ENCODE measurements at places on chromosomes 6 and 20.

DNA sequence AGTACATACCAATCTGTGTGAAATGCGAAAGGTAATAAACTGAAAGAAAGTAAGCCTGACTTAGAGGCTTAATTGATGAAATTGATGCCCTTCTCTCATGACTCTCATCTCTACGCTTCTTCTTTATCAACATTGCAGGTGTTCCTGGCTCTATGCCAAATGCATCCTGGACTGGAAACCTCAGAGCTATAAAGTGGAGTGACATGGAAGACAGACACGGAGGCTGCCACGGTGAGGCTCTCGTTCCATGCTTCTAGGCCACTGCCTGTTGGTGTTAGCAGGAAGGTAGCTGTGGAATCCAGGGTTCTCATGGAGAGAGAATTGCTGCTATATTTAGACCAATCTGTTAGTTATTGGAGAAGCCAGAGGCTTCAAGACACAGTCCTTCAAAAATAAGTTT lies 73.2 kb downstream of the C6orf52 start:
- DNase-seq: no peak

GRCh38 chr6:124901084-124901483 lies 61.2 kb upstream of the RNF217 start:
- DNase-seq: no peak

- no peak for DNase-seq
These were observed 7.5 kb downstream of the APMAP start for GRCh38 chr20:24984961-24985640.

GRCh38 chr6:36506611-36507010 lies 40.7 kb downstream of the STK38 start:
- no peak for DNase-seq

DNA sequence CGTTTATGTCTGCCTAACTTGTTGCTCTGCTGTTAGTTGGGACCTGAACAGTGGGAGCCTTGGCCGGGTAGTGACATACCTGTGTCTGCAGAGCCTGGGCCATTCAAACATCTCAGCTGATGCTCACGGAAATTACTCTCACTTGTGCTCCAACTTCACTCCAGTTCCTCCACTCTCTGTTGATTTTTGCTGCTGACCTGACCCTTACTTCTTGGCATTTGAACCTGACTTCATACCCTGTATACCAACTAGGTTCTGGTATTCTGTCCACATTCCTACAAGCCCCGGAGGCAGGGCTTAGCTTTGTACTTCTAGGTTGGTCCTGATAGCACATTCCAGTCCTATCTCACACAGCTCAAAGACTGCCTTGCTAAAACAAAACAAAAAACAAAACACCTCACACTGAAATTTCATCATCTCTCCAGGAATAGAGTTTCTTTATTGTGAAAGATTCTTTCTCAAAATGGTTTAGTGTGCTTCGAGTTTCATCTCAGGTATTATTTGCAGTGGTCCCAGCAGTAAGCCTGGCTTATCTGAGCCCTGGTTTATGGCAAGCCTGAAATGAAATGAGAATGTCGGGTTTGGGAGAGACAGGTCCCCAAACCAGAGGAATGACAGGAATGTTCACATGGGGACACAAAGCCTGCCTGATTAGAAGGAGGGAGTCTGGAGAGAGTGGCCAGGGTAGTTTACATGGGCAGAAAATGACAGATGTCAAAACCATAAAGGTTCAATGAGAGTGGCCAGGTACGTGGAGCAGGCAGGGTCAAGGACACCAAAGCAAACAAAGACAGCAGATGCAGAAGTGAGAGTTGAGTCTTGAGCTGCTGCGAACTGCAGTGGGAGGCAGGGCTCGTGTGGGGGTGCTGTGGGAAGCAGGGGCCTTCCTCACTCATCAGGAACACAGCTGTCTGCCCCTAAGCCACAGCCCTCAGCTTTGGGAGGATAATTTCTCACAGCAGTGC lies 174.2 kb upstream of the HDAC2 start:
- DNase-seq: no peak

GRCh38 chr6:106097411-106098231 lies 11.5 kb downstream of the PRDM1 start:
- no peak for DNase-seq

DNA sequence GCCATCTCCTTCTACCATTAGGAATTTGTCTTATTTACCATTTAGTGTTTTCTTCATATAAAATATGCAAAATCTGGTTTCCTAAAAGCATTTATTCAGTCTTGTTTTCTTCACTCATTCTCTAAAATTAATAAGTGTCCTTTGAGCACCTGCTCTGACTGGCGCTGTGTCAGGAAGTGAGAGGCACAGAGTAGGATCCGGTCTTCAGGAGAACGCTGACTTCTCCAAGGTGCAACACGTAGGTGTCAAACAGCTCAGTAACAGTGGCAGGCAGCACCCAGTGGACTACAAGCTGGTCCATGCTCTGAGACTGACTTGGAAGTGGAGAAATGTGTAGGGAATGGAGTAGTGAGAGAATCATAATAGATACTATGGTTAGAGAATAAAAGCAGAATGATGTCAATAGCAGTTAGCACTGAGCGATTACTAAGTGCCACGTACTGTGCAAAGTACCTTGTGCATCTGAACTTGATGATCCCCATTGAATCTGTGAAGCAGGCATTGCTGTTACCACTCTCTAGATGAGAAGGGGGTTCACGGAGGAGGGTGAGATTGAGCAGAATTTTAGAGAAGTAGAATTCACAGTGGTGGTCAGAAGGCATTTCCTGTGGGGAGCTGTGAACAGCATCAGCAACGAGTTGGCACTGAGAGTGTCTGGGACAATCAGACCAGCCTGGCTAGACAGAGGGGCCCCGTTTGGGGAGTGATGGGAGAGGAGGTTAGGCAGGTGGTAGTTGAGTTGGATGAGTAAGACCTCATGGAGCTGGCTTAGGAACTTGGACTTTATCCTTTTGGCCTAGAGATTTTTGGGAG lies 569.8 kb downstream of the QKI start:
- no peak for DNase-seq

GRCh38 chr6:36039112-36039511 lies 11.5 kb downstream of the MAPK14 start:
- DNase-seq: no peak

DNA sequence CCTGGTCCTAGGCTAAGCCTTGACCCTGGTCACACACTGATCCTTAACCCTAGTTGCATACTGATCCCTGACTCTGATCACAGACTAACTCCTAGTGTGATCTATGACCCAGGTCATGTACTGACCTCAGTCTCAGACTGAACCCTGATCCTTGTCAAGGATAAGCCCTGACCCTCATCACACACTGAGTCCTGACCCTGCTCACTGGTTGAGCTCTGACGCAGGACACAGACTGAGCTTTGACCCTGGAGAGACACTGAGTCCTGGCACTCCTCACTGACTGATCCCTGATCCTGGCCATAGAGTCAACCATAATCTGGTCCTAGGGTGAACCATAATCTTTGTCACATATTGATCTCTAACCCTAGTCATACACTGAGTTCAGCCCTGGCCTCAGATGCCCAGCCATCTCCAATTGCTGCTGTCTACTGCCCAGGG lies 37.9 kb downstream of the KCNB1 start:
- DNase-seq: no peak

GRCh38 chr6:135995545-135995898 lies 144.0 kb downstream of the PDE7B start:
- DNase-seq: no peak

GRCh38 chr6:137798261-137798660 lies 68.8 kb upstream of the TNFAIP3 start:
- no peak for DNase-seq

DNA sequence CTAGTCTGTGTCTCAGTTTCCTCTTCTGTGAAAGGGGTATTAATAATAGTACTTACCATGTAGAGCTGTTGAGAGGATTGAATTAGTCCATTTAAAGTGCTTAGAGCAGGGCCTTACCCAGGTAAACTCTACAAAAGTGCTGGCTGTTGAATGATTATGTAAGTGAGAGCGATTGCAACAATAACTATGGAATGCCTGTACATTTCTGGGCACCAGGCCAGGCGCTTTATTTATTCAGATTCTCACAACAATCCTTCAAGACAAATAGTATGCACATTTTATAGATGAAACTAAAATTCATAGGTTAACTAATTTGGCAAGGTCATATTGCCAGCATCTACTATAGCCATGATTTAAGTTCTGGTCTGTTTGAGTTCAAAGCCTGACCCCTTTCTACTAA lies 78.3 kb upstream of the MMS22L start:
- DNase-seq: no peak

- DNase-seq: no peak
These were observed 613.9 kb upstream of the ARID1B start for GRCh38 chr6:156163311-156163710.

GRCh38 chr6:118768904-118769325 lies 117.5 kb upstream of the CEP85L start:
- DNase-seq: no peak

- DNase-seq: no peak
These were observed 263.5 kb downstream of the TMEM242 start for GRCh38 chr6:157059781-157060180.

GRCh38 chr6:45699663-45700062 lies 316.0 kb downstream of the CLIC5 start:
- DNase-seq: no peak

DNA sequence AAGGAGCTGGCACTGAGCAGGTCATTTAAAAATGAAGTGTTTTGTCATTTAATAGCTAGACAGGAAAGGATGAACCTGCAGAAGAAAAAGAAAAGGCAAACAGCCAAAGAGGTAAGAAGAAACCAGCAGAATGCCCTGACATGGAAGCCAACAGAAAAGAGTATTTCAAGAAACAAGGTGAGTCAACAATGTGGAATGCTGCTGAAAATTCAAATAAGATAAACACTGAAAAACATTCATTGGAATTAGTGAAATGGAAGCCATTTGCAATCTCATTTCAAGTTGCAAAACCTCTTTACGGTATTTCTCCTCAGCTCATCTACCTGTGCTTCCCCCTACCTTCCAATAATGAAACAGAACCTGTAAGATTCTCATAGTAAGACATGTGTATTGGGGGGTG lies 59.6 kb downstream of the RWDD2A start:
- DNase-seq: no peak

DNA sequence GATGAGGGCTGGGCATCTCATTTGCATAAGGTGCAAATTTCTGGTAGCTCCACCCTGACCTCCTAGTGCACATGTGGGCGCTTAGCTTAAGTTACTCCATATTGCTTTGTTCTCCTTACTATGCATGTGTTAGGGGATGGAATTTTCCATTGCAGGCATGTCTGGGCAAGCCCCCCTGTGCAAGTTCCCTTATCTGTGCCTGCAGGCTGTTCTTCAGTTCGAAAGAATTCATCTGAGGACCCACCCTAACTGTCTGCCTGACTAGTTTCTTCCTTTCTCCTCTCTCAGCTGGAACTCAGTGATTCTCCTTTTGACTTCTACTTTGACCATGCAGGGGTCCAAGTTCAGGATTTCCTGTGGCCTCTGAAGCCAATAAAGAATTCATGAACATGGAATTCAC lies 30.2 kb downstream of the CCDC170 start:
- no peak for DNase-seq

DNA sequence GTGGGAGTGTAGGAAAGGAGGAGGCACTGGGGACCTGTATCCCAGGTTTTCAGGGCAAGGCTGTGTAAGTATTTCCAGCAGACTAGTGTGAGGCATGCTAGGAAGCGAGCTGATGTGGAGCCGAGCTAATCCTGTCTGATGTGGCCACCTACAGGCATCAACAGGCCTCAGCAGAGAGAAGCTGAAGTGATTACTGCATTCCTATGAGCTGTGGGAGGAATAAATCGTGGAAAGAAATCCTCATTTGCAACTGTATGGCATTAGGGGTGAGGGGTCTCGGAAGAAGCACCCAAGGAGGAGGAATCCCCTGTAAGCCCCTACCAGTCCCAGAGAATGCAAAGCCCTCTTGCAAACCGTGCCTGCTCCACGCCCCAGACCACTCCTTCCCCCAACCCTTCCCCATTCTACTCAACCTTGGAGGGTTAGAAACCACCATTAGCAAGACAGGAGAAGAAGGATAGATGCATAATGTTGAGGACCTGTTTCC lies 41.6 kb downstream of the C6orf15 start:
- DNase-seq: no peak

GRCh38 chr6:48917233-48917632 lies 545.8 kb downstream of the MMUT start:
- no peak for DNase-seq

DNA sequence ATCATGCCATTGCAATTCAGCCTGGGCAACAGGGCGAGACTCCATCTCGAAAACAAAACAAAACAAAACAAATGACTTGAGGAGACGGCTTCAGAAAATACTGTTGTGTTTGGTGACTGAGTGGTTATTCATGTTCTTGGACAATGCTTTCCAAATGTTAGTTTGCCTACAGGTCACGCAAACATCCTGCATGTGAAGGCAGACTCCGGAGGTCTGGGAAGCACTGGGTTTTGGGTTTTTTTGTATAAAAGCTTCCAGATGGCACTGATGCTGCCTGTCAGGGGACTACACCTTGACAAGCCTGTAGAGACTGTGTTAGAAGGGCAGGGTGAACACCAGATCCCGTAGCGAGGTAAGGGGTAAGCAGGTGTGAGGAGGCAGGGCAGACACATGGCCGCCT lies 81.7 kb downstream of the THBS2 start:
- DNase-seq: no peak

GRCh38 chr20:51460569-51461265 lies 81.8 kb downstream of the NFATC2 start:
- DNase-seq: no peak

GRCh38 chr20:14799545-14800216 lies 462.3 kb upstream of the FLRT3 start:
- no peak for DNase-seq

GRCh38 chr20:57090590-57091560 lies 175.6 kb downstream of the BMP7 start:
- no peak for DNase-seq

DNA sequence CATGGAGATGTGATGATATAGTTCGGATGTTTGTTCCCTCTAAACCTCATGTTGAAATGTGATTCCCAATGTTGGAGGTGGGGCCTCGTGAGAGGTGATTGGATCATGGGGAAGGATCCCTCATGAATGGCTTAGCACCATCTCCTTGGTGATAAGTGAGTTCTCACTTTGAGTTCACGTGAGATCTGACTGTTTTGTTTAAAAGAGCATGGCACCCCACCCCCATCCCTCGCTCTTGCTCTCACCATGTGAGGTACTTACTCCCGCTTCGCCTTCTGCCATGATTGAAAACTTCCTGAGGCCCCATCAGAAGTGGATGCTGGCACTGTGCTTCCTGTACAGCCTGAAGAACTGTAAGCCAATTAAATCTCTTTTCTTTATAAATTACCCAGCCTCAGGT lies 10.9 kb downstream of the SLC32A1 start:
- DNase-seq: no peak

- no peak for DNase-seq
These were observed 397.1 kb downstream of the ESR1 start for GRCh38 chr6:152204591-152204990.

GRCh38 chr6:152984513-152984872 lies 1.7 kb upstream of the FBXO5 start:
- no peak for DNase-seq
